AG04449 (cell line): ENCODE measurements at places on chromosomes 6 and 20.

GRCh38 chr6:40397287-40398033 is 189.7 kb downstream of the LRFN2 start:
- DNase-seq: no peak

GRCh38 chr6:108361312-108361932 is 66.6 kb downstream of the AFG1L start:
- DNase-seq: no peak

DNA sequence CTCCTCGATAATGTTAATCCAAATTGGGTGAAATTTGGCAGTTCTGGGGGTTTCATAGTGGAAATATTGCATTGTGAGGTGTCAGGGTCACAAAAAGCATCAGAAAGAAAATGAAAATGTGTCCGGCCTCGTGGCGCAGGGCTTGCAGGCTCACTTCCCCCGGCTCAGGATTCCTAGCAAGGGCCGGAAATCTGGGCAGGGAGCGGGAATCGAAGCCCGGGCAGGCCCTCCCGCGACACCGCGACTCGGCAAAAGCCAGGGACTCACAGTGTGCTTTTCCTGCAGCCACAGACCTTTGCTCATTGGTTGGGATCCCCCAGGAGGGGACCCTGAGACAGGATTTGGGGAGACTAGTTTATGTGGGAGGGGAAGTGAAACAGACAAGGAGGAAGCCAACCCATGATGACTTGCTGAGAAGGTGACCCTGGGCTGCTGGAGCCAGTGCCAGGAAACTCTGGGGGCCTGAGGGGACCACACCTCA is 847 bp upstream of the CD93 start:
- DNase-seq: no peak

GRCh38 chr20:32440069-32440757 is 82.1 kb downstream of the ASXL1 start:
- DNase-seq: no peak

- DNase-seq: no peak
Observed at GRCh38 chr20:47238780-47239718, 117.5 kb downstream of the ZMYND8 start.

GRCh38 chr6:53320964-53321363 is 27.8 kb downstream of the ELOVL5 start:
- DNase-seq: no peak

DNA sequence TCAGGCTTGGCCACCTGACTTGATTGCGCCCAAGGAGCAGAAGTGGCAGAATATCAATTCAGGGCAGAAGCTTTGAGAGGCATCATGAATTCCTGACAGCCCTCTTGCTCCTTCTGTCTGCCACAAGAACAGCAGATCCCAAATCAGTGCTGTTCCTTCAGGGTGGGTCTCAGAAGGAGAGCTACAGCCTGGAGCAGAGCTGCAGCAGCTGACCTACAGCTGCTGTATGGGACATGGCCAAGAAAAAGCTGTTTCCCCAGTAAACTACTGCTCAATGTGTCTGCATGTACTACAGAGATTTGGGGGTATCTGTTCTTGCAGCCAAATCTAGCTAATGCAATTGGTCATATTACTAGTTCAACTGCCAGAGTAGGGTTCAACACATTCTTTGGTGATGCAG is 69.0 kb downstream of the SLC22A3 start:
- no peak for DNase-seq

GRCh38 chr6:105609375-105609991 is 206.6 kb upstream of the PREP start:
- DNase-seq: no peak
